ENCODE measurements at places on chromosomes 6 and 20. TPM values are rescaled to one million over a fixed set of nuclear protein-coding genes. Genes with fewer than 3 reads are reported as not detected.

PDE10A gene
- total RNA-seq = 3.6 TPM

R3HDML gene
- not detected for total RNA-seq

EEF1A2 gene
- total RNA-seq = 797 TPM

PTK6 gene
- total RNA-seq = not detected

PGBD1 gene
- total RNA-seq = 4.1 TPM

NKAIN4 gene
- total RNA-seq = not detected

NR2E1 gene
- total RNA-seq = not detected

RIPOR3 gene
- 2.9 TPM for total RNA-seq

HAO1 gene
- total RNA-seq = not detected

MRPS10 gene
- 52.4 TPM for total RNA-seq

PABPC1L gene
- 2.3 TPM for total RNA-seq

RNF144B gene
- total RNA-seq = 14.2 TPM

BANF2 gene
- not detected for total RNA-seq

SOBP gene
- total RNA-seq = 8.2 TPM

TMEM74B gene
- 0.83 TPM for total RNA-seq

MDFI gene
- total RNA-seq = 12.3 TPM

COL21A1 gene
- 89.7 TPM for total RNA-seq

EFCAB8 gene
- total RNA-seq = not detected

IMPG1 gene
- not detected for total RNA-seq

NRSN1 gene
- total RNA-seq = not detected

HDGFL1 gene
- total RNA-seq = not detected

ZSCAN16 gene
- total RNA-seq = 1.2 TPM

OR14J1 gene
- not detected for total RNA-seq

FAM83C gene
- total RNA-seq = not detected

DNPH1 gene
- total RNA-seq = 38.4 TPM

ZNF391 gene
- total RNA-seq = 1.3 TPM

HLA-DOB gene
- total RNA-seq = not detected

ZNF512B gene
- 7.0 TPM for total RNA-seq

GJA10 gene
- not detected for total RNA-seq

PTPRT gene
- total RNA-seq = 0.11 TPM

PDYN gene
- not detected for total RNA-seq

PNLDC1 gene
- total RNA-seq = 0.33 TPM

RBM24 gene
- total RNA-seq = 194 TPM

MAN1A1 gene
- 24.8 TPM for total RNA-seq

GATA5 gene
- 9.6 TPM for total RNA-seq

PRR18 gene
- total RNA-seq = not detected

SAPCD1 gene
- not detected for total RNA-seq

SENP6 gene
- total RNA-seq = 54.6 TPM

SPTLC3 gene
- total RNA-seq = 2.8 TPM

CDC40 gene
- total RNA-seq = 10.1 TPM

BMP6 gene
- 19.1 TPM for total RNA-seq

Measured in right atrium auricular region (tissue), 2 donors.